ENCODE measurements at places on chromosomes 13 and 19.

DNA sequence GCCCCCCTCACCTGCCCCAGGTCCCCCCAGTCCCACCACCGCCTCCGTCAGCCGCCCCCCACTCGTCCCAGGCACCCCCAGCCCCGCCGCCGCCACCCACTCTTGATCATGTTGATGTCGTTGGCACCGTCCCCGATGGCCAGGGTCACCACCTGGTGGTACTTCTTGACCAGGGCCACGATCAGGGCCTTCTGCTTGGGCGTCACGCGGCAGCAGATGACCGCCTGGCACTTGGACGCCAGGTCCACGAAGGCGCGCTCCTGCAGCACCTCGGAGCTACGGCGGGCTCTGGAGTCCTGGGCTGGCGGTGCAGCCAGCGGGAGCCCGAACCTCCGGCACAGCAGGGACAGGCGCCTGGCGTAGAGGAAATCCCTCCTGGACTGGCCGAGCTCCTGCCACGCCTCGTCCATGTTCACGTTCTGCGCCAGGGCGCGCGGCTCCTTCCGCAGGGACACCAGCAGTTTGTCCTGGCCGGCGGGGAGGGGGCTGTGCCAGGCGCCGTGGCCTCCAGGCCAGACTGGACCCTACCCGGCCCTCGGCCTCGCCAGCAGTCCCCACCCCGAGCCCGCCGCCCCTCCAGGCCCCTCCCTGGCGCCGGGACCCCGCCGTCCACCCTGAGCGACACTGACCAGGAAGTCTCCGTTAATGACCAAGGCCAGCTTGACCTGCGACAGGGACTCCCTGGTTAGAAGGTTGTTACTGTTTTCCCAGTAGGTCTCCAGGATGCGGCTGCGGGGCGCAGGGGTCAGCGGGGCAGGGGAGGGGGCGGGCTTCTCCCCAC lies 22.6 kb downstream of the ATP8B3 start:
- no peak for DNase-seq

DNA sequence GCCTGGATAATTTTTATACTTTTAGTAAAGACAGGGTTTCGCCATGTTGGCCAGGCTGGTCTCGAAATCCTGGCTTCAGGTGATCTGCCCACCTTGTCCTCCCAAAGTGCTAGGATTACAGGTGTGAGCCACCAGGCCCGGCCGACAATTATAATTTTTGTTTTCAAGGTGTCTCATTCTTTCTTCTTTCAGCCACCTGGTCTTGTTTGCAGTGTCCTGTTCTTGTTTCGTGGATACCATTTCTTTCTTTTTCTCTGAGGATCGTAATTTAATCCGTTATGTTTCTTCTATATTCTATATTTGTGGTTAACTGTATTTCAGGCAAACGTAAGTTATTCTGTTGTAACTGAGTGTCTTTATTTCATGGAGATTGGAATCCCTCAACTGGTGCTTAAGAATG lies 15.7 kb downstream of the TIMM13 start:
- no peak for DNase-seq

DNA sequence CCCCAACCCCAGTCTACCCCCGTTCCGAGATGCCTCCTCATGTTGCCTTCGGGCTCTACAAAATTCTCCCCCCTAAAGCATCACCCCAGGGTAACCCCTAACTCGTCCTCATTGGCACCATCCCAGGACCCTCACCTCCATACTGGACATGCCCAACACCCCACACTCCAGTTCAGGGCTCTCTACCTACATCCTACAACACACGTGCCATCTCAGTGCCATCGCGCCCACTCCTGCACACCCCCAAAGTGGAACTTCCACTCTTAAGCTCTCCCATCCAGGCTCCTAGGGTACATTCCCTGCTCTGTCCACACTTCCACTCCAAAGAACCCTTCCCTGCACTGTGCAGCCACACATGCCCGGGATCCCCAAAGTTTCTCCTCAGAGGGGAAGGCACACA lies 827 bp upstream of the FKRP start:
- DNase-seq, result no peak

- no peak for DNase-seq
Measured at GRCh38 chr19:10812902-10813404, 23.1 kb downstream of the TMED1 start.

GRCh38 chr19:32691952-32692726 lies 518 bp downstream of the NUDT19 start:
- no peak for DNase-seq
